ENCODE measurements at places on chromosomes 6 and 20. TPM values are rescaled to one million over a fixed set of nuclear protein-coding genes. Genes with fewer than 3 reads are reported as not detected.

The SLC13A3 gene
- not detected for total RNA-seq

The DIDO1 gene
- total RNA-seq = 40.4 TPM

The DDO gene
- total RNA-seq = not detected

The CRIP3 gene
- 0.29 TPM for total RNA-seq

The MAK gene
- 0.11 TPM for total RNA-seq

The WFDC10B gene
- not detected for total RNA-seq

The FAM184A gene
- total RNA-seq = 4.4 TPM

The EDN3 gene
- total RNA-seq = not detected

The AIF1 gene
- total RNA-seq = not detected

The ESF1 gene
- total RNA-seq = 18.7 TPM

The OOEP gene
- total RNA-seq = not detected

DNA sequence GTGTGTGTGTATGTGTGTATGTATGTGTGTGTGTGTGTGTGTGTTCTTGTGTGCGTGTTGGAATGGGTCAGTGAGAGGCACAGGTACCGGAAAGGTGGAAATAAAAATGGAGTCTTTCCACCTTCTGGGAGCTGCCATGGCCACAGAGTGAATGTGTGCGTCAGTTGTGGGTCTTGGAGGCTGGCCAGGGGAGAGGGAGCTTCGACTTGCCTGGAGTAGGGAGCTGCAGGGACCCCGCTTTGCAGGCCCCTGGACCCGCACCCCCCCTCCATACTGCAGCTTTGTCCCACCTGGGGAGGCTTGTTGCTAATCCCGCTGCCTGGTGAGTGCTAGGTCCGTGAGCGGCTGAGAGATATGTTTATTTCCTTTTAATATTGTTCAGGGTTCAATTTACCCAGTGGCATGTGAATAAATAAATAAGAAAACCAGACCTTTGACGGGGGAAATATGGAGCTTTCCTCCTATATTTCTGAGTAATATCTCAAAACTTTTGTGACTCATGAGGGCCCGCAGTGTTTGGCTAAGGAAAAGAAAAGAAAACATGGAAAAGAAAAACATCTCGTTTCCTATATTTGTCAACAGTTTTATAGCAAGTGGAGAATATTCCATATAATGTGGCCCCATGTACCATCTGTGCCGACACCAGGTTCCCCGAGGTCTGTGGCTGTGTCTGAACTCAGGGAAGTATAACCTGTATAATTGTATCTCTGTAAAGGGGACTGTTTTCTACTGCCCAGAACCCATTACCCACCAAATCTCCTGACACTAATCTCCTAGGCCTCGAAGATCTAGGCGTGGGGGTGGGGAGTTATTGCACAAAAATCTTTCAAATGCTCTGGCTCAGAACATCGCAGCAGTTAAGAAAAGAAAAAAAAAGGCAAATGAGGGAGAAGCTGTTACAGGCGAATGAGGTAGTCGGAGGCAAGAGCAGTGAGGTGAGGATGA lies 24.6 kb upstream of the CCDC167 start:
- DNase-seq = peak; percentile 77

- DNase-seq = peak; percentile 57
Observed at GRCh38 chr6:88869263-88870020, 94.0 kb downstream of the RNGTT start.

GRCh38 chr20:24751551-24751950 lies 197.5 kb upstream of the CST7 start:
- no peak for DNase-seq

DNA sequence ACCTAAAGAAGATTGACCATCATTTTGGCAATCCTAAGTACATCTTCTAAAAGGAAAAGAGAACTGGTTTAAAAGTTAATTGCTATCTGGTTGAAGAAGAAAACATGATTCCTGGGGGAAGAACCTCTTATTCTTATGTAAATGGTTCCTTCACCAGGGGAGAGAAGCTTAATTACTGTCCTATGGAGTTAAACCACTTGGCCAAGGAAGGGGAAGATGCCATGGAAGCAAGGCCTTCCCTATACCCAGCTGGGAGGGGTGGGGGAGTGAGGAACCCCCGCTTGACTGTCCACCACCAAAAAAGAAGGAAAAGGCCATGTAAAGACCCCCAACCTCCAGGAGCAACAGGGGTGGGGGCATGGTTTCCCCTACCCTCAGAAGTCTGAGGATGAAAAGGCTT lies 962.1 kb downstream of the GRIK2 start:
- DNase-seq = no peak

DNA sequence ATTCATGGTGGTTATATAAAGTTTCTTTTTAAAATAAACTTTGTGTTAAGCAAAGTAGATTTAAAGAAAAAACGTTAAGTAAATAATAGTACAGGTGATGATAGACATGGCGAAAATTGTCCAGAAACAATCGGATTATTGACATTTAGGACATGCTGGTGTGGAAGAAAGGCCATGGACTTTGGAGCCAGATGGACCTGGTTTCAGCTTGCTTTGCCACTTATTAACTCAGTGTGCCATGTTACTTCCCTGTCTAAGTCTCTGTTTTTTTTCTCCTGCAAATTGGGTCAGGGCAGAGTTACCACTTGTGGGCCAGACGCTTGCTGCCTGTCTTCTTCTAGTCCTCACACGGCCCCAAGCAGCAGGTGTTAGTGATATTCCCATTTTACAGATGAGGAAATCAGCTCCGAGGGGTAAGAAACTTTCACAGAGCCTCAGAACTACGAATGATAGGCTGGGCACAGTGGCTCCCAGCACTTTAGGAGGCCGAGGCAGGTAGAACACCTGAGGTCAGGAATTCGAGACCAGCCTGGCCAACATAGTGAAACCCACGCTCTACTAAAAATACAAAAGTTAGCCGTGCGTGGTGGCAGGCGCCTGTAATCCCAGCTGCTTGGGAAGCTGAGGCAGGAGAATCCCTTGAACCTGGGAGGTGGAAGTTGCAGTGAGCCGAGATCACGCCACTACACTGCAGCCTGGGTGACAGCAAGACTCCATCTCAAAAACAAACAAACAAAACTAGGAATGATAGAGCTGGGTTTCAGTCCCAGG lies 12.4 kb downstream of the KIF3B start:
- DNase-seq = no peak

GRCh38 chr6:5999688-6000608 lies 6.8 kb downstream of the NRN1 start:
- no peak for DNase-seq

DNA sequence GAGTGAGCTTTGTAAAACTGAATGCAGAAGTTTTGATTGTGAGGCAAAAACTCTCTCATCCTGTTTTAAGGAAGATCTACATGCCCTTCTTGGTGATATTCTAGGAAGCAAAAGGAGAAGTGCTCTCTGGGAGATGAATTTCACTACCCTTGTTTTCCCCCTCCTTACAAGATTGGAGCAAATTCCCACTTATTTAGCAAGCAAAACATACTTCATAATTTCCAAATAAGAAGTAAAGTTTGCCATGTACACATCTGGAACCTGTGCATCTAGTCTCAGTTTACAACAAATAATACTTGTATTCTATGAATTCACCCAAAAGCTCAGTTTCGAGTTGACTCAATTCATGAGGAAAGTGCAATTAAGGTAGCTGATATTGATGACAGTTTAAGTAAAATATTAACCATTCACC lies 27.6 kb upstream of the IFNGR1 start:
- DNase-seq = no peak

GRCh38 chr6:134316733-134317431 lies 1.0 kb downstream of the SGK1 start:
- no peak for DNase-seq

DNA sequence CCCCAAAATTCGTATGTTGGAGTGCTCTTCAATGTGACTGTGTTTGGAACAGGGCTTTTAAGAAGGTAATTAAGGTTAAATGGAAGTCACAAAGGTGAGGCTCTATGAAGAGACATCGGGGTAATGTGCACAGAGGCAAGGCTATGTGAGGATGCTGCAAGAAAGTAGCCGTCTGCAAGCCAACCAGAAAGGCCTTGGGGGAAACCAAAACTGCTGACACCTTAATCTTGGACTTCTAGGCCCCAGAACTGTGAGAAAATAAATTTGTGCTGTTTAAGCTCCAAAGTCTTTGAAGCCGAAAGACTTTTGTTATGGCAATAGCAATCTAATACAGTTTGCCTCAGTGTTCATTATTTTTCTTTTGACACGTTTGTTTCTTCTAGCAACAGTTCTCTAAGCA lies 2.4 kb upstream of the IRAK1BP1 start:
- DNase-seq = no peak

DNA sequence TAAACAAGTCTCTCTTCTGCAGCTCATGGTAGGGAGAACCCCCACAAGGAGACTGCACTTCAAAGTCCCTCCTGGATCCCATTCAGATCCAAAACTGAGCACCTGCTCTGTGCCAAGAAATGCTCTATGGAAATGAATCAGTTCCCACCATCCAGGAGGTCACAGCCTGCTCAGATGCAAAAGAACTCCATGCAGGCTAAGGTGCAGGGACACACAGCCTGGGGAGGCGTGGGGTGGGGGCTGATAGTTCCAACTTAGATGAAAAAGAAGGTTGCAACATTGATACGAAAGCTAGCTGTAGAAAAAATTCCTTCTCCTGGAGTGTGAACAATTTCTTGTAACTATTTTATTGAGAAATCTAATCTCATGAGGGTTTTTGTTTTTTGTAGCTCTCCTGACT lies 111.0 kb upstream of the TMEM170B start:
- DNase-seq = no peak

- no peak for DNase-seq
Observed at GRCh38 chr6:16654701-16655100, 106.6 kb downstream of the ATXN1 start.

GRCh38 chr6:137181891-137182653 lies 8.6 kb upstream of the IL22RA2 start:
- DNase-seq = no peak

DNA sequence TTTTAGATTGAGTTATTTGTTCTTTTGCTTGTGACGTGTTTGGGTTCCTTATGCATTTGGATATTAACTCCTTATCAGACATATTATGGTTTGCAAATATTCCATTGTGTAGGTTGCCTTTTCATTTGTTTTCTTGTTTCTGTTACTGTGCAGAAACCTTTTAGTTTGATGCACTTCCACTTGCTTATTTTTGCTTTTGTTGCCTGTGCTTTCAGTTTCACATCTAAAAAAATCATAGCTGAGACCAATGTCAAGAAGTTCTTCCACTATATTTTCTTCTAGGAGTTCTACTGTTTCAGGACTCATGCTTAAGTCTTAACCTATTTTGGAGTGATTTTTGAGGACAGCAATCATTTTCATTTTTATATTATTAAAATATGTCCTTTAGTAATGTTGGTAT lies 113.5 kb downstream of the EPM2A start:
- DNase-seq = no peak

GRCh38 chr6:33839399-33840047 lies 35.7 kb upstream of the MLN start:
- no peak for DNase-seq

- DNase-seq = no peak
Observed at GRCh38 chr6:14349507-14349906, 231.9 kb downstream of the CD83 start.

- peak; percentile 65 for DNase-seq
Observed at GRCh38 chr6:43771858-43772680, 2.1 kb downstream of the VEGFA start.

DNA sequence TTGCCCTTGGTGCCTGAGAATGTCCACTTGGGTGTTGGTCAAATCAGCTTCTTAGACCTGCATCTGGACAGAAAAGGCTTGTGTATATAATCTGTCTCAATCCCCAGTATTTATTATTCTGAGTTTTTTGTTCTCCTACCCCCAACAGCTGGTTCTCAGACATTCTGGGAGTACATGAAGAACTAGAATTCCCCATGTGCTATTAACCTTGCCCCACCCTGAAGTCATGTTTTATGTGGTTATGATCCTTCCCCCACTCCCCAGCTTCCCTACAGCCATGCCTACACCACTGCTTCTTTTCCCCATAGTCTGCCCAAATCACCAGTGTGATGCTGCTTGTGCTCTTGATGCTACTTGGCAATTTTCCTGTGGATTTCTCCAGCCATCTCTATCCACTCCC lies 157.0 kb downstream of the ADAT2 start:
- DNase-seq = no peak

- DNase-seq = peak; percentile 39
Observed at GRCh38 chr6:90249034-90249433, 47.6 kb downstream of the BACH2 start.

DNA sequence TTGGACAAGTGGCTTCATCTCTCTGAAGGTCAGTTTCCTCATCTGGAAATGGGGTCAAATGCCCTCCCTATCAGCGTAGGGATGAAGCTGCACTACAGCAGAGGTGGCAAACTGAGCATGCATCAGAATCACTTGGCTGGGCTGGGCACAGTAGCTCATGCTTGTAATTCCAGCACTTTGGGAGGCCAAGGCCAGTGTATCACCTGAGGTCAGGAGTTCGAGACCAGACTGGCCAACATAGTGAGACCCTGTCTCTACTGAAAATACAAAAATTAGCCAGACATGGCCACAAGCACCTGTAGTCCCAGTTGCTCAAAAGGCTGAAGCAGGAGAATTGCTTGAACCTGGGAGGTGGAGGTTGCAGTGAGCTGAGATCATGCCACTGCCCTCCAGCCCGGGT lies 6.7 kb upstream of the MMP9 start:
- DNase-seq = no peak
